ENCODE measurements at places on chromosomes 2 and 18. TPM values are rescaled to one million over a fixed set of nuclear protein-coding genes. Genes with fewer than 3 reads are reported as not detected.

DNA sequence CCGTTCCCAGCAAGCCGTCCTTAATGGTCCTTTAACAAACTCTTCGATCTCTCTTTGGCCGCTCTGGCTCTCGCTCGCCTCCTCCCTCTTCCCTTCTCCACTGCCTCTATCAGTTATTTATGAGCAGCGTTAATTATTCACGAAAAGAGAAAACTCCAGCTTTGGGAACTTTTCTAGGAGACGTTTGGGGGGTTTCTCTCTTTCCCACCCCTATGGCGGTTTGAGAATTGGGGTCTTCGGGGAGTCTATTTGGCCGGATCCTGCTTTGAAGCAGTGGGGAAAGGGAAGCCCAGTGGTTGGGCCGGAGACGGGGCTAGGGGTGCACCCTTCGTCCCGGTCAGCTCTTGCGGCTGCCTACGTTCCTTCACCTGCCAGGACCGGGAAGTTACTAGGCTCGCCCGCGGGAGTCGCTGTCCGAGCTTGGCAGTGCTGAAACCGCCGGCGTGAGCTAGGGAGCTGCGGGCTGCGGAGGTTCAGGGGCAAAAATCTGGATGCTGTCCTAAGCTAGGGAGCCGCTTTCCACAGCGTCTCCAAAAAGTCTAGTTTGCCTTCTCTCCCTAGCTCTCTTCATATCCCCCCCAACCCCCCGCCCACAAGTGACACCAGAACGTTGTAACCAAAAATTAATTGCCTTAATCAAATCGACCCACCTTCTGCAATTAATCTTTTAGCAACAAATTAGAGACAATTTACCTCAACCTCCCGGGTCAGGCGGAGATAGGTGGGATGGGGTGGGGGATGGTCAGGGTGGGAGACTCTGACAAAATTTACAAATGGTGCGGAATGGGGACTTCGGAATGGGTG, 8.9 kb upstream of the SKOR2 start:
- DNase-seq = peak; percentile 55

DNA sequence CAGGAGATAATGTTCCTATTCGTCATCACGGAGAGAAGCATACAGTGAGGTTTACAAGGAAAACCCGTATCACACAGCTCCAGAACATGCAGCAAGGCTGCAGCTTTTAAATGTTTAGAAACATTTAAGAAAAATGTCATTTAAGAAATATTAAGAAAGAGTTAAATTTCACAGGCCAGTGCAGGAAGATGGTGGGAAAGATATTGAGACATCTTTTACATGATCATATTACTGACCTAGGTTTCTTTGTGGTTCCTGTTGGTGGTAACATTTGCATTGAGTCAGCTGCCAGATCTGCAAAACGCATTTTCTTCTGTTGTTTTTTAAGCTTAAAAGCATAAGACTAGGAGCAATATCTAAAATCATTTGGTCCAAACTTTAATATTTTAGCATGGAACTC, 44.9 kb downstream of the CPO start:
- no peak for DNase-seq

DNA sequence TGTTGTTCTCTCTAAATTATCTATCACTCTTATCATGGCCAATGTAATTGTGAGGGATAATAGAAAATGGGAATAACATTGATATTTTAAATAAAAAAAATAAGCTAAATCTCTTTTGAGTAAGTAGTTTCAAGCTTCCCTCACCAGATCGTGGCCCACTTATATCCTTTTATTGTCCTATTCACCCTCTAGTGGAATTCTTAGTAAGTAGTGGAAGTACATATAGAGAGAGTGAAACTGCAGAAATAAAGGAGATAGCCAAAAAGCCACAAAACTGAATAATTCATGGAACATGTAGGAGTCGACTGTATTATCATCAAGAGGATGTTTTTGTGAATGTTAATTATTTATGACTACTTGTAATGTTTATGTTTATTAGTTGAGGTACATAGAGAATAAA, 66.1 kb upstream of the DTNA start:
- no peak for DNase-seq

- DNase-seq = peak; percentile 38
Observed at GRCh38 chr2:72859831-72860262, 27.4 kb upstream of the SPR start.

- DNase-seq = no peak
Observed at GRCh38 chr2:27079233-27080139, 1.1 kb downstream of the EMILIN1 start.

GRCh38 chr18:57210716-57211411, 64.0 kb downstream of the BOD1L2 start:
- no peak for DNase-seq

- no peak for DNase-seq
Observed at GRCh38 chr18:63319383-63320122, at the start of gene BCL2. TSS of gene BCL2 (minus strand) at chr18:63319769.

- DNase-seq = no peak
Observed at GRCh38 chr2:74417197-74417596, 4.2 kb downstream of the C2orf81 start.

DNA sequence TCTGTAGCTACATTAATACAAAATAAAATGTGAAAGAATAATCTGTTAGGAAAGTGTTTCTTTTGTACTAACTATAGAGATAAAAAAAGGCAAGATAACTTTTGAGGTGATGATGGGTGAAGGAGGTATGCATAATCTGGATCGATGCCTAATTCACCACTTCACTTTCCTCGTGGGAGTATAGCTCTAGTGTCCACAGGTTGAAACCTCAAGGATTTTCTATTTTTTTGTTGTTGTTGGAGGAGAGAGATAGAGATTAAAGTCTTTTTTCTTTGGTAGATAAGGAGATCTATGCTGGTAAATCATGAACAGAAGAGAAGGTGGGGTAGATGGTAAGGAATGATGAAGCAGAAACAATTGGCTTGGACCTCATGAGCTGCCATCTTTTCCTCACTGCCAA, 635.3 kb upstream of the ZEB2 start:
- DNase-seq = no peak

DNA sequence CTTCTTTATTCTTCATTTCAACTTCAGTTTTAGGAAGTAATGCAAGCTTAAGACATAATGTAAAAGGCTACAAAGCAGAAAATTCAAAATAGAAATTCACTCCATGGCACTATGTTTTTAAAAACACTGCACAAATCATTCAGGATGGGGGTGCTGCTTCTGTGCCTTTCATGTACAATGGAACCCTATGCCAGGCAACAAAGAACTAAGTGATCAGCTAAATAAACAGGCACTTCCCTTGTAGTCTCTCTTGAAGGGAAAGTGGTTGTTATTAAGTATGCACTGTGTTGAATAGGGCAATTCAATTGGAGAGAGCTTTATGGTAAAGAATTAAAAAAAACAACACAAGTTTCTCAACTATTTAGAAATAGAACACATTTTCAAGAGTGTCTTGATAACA, 10.9 kb upstream of the ERBB4 start:
- DNase-seq = no peak

Gene CDH2
- polyA plus RNA-seq = 81.3 TPM

Gene RBM44
- polyA plus RNA-seq = 0.51 TPM

Gene NTSR2
- not detected for polyA plus RNA-seq

Gene THADA
- polyA plus RNA-seq = 33.6 TPM

Measured in right renal cortex interstitium (tissue), 3 donors.